ENCODE measurements at places on chromosomes 1 and 21.

- DNase-seq: no peak
Measured at GRCh38 chr1:39116860-39117728, 87.4 kb upstream of the MACF1 start.

DNA sequence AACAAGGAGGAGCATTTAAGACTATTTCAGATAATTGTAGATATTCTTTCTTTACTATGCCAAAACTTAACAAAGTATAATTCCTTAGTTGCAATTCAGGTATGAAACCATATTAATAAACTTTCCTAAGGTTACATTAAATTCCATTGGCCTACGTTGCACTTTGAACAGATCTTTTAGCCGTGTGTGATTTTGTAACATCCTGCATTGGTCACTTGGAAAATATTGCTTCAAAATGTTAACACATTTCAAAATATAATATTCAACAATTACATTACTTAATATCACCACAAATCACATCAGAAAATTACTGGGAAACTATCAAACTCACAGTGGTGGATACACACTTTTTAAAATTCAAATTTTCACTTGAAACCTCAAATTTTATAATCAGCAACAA lies 20.2 kb downstream of the ETS2 start:
- no peak for DNase-seq

DNA sequence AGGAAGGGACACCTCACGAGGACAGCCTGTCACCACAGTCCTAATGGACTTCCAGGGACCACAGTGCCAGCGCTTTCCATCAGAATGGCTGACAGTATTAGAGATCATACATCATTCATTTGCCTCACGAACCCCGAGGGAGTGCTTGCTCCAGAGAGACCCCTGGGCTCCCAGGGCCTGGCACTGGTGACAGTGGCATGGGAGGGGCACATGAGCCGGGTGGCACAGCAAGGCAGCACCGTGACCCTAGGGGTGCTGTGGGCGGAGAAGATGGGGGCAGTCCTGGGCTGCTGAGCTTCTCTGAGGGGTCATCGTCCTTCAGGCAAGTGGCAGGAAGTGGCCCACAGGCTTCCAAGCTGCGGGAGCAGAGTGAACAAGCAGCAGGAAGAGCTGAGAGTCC lies 16.4 kb upstream of the TSPEAR start:
- DNase-seq: no peak

- DNase-seq: no peak
Measured at GRCh38 chr1:153432874-153433681, 16.8 kb downstream of the S100A7A start.

DNA sequence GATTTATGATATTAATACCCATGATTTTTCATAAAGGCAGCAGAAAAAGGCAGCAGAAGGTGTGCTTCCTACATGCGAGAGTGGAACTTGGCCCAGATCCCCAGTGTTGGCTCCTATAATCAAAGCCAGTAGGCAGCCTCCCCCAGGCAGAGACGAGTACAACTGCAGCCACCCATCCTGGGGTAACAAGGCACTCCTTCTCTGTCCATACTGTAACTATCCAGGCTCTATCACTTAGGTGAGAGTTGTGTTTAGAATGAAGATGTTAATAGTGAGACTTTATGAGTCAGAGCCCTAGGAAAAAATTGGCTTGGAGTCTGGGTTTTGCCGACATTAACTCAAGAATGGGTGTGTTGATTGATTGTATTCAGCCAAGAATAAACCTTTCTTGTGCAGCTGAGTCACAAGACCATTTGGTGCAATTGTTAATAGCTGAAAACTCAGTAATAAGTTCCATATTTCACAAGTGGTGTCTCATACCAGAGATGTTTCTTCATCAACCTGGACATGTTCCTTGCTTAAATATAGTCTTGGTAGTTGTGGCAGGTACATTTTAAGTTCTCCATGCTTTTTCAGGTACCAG lies 322.3 kb downstream of the DUSP10 start:
- no peak for DNase-seq

GRCh38 chr1:59220356-59220755 lies 76.5 kb upstream of the FGGY start:
- no peak for DNase-seq

DNA sequence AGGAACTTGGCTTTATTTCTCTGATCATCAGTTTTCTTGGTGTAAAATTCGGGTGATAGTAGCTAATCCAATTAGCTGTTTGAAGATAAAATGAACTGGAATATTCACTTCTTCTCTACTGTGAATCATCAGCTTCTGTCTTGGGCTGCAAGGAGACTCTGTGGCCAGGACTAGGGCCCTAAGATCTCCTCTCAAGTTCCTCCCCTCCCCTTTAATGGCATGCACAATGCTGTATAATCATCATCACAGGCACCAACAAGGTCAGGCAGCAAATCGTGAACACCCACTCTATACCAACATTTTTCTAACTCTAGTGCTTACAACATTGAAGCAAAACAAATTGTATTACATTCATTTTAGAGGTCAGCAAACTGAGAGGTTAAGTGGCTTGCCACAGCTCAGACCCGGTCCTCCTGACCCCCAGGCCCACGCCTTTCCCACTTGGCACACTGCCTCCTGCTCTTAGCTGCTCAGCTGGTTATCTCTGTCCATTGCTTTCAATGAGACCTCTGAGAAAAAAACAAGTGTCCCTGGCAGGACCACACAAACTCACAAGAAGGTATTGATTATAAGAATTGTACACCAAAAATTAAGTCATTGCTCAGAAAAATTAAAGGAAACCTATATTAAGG lies 31.8 kb downstream of the LRRC52 start:
- no peak for DNase-seq

DNA sequence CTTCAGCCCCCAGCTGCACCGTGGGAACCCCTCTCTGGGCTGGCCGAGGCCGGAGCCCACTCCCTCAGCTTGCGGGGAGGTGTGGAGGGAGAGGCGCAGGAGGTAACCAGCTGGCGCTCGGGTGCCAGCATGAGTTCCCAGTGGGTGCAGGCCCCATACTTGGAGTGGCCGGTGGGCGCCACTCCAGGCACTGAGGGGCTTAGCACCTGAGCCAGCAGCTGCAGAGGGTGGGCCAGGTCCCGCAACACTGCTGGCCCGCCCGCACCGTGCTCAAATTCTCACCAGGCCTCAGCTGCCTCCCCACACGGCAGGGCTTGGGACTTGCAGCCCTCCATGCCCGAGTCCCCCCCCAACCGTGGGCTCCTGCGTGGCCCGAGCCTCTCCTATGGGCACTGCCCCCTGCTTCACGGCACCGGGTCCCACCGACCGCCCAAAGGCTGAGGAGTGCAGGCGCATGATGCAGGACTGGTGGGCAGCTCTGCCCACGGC lies 47.2 kb downstream of the LRRC53 start:
- no peak for DNase-seq

Measured in activated T-helper 1 cell treated with anti-CD3 and anti-CD28 coated beads, Interleukin-2, amount 50 U/mL, for 16 hours (primary cell).